ENCODE measurements at places on chromosomes 12 and 14.
A peak's percentile ranks its signal among the peaks of the same experiment; 100 is the strongest.

GRCh38 chr12:68416826-68417225, 84.7 kb upstream of the MDM1 start:
- DNase-seq: peak; percentile 62

DNA sequence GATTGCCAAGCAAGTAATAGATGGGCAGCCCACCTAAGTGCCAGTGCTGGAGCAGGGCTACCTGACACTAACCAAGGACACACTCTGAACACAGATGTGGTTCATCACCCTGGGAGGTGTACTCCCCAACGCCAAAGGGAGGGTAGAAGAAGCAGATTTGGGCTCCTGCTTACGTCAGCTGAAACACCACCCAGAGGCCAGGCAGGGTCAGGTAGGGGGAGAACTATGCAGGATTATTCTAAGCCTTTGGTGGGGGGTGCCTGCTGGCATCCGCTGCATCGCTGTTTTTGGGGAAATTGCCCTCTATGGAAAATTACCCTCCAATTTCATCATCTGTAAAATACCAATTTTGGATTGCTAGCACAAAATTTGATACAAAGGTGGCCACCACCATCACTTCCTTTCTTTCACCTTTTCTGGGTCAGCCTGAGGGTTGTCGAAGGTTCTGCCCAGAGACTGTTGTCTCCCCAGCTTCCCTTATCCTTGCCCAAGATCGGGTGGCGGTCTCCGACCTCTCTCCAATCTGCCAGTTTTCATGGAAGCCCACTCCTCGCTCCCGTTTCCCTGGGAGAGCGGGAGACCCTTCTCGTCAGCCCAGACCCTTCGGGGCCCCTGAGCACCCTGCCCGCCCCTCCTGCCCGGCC, 535 bp downstream of the BIN2 start:
- no peak for DNase-seq

- no peak for DNase-seq
Observed at GRCh38 chr12:40300490-40300889, 75.7 kb downstream of the LRRK2 start.

DNA sequence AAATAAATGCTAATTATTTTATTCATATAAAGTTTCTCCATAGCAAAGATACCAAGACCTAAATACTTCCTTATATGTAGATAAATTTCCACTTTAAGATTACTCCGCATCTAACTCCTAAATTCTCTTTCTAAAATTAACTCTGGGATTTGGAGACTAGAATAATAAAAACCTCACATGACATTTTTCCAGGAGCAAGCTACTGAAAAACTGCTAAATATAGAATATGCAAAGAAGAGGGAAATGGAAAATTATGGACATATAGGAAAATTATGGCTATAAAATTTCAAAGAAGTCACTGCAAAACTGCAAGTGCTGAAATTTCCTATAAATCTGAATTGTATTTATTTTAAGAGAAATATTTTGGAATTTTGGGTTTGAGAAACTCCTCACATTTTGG, 186.2 kb downstream of the DUSP6 start:
- peak; percentile 9 for DNase-seq

DNA sequence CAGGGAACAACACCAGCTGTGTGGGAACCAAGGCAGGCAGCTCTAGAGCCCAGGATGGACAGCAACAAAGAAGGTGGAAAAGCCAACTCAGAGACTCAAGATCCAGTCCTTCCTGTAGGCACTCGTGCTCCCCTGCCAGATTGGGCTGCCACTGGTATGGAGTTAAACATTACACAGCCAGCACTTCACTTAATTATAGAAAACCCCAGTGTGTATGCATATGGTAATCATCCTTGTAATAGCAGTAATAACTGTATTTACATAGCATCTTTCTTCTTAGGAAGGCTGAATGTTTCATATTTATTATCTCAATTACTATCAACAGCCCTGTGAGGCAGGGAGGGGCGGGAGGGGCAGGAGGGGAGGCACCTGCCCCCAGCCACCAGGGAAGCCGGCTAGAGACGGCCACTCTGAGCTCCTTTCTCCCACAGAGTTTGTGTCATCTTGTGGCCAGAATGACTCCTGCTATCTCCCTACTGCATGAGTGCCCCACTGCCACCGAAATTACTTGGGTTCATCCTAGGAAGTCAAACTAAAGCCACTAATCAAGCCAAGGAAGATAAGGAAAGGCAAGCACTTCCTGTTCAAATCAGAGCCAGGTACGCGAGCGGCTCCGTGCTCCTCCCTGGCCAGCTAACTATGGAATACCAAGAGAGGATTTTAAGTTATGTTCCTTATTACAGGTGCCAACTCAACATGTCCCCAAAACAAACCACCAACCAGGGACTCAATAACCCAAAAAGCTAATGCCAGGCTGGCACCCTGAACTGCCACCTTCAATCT, 15.7 kb upstream of the RAB35 start:
- DNase-seq: no peak

DNA sequence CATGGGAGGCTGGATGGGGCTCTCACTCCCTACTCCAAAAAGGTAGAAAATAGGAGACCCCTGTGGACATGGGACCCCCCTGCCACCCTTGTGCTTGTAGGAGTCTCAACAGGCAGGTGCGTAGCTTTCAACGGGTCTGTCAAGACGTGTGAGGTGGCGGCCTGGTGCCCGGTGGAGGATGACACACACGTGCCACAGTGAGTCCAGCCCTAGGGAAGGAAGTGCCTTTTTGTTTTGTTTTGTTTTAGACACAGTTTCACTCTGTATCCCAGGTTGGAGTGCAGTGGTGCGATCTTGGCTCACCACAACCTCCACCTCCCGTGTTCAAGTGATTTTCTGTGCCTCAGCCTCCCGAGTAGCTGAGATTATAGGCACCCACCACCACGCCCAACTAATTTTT, 12.9 kb downstream of the P2RX4 start:
- DNase-seq: no peak

DNA sequence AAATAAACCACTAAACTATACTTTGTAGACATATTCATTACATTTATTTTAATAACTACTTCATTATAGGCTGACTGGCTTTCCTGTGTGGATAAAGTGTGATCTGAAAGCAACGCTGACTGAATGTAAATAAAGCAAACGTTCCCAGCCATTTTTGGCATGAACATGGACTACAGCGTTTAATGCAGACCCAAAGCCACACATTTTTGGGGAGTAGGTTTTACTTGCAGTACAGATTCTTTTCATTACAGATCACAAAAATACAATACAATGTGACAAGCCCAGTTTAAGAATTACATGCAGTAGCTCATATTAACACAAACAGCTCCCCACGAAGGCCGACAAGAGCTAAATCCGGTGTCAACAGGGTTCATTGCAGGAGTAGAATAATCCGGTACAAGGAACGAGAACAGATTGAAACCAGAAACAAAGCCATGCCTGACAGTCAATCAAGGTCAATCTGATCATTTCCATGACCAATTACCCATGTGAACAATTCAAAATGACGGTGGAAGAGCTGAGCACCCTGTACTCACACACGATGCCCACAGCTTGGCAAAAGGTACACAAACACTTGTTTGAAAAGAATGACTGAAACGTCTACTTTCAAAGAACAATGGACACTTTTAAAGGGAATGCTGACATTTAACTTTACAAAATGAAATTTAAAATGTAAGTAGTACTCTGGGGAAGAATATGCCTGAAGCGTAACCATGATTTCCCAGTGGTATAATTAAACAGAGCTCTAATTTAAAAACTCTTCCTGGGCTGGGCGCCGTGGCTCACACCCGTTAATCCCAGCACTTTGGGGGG, 5.3 kb downstream of the BAG5 start:
- no peak for DNase-seq

DNA sequence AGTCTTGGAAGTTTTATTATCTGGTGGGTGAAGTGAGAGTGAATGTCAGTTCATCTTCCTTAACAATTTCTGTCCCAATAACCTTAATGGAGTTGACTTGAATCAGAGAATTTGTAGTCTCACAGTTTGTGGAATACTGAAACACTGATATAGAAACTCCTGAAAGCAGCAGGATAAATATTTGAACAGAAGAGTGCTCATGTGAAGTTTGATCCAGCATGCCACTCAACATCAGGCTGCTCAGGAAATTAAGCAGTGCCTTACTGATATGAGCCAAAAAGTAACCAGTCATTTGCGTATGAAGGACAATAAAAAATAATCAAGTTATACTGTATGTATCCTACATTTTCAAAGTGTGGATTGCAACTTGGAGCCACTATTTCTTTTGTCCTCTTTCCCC, 15.7 kb downstream of the MUCL1 start:
- DNase-seq: no peak

- no peak for DNase-seq
Observed at GRCh38 chr12:123741937-123742572, 20.0 kb upstream of the DNAH10 start.

DNA sequence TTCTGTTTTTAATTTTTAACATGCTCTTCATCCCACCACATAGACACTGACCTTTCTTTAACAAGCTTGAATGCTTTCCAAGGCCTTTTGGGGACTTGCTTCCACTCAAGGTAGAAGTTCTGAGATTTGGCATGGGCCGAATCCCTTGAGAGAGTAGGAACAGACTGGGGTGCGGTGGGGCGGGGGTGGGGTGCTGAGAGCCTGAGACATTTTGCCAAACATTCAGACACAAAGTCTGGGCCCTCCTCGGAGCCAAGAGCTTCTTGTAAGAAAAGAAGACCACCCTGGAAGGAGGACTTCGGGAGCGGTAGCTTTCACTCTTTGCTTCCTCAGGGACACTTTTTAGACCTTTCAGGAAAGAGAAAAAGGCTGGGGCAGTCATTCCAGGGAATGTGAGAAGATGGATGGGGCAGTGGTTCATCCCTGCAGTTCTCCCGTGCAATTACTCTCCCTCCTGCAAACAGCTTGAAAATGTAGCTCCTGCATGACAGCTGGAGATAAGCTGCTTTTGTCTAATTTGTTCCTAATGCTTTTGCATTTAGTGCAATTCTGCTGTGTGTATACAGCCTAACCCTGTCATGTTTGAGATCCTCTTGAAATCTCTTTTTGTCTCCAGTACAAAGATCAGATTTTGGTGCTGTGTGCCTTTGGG, 16.3 kb upstream of the MYO1H start:
- DNase-seq: no peak

DNA sequence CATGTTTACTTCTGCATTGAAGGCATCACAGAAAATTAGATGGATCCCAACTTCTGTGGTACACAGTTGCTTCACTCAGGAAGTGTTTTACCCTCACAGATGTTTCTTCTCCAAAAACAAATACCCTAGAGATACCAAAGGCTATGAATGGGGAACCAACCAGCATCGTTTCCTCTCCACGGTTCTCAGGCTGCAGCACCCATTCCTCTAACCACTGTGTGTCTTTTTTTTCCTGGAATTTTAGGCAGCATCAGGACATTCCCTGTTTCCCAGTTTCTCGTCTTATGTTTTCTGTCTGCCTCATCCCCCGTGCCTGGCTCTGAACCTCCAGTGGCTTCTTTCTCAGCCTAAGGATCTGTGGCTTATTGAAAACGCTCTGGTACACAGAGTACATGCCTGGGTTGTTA, 72.0 kb upstream of the TBX5 start:
- no peak for DNase-seq

DNA sequence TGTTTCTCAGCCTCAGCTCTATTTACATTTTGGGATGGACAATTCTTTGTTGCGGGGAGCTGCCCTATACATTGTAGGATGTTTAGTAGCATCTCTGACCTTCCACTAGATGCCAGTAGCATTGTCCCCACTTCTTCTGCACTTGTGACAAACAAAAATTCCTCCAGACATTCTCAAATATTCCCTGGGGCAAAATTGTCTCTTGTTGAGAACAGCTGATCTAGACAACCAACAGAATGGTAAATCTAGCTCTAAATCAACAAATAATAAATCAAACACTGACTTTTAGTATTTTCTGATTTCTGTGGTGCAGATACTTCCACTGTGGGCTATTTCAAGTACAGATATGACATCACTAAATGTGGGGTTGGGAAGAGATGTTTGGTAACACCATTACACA, 60.7 kb downstream of the MSRB3 start:
- DNase-seq: peak; percentile 27

DNA sequence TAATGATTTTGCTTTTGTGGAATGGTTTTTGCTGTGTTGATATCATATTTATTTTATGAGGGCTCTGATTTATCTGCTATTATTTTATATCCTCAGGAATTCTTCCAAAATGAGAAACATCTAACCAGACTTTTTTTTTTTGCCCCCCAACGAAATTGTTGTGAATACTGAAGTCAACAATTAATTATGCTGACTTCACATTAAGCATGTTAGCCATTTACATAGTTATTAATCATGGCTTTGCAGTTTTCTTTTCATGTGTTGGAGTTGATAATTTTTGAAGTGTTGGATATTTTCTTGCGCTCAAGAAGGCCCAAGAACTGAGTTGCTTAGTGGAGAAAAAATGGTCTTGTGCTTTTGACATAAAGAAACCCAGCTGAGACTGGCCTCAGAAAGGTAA, 246.6 kb upstream of the CRY1 start:
- DNase-seq: no peak

Measured in fibroblast of skin of scalp (primary cell).